Ascending aorta (tissue), 2 donors: ENCODE measurements at places on chromosomes 1 and 21.

DNA sequence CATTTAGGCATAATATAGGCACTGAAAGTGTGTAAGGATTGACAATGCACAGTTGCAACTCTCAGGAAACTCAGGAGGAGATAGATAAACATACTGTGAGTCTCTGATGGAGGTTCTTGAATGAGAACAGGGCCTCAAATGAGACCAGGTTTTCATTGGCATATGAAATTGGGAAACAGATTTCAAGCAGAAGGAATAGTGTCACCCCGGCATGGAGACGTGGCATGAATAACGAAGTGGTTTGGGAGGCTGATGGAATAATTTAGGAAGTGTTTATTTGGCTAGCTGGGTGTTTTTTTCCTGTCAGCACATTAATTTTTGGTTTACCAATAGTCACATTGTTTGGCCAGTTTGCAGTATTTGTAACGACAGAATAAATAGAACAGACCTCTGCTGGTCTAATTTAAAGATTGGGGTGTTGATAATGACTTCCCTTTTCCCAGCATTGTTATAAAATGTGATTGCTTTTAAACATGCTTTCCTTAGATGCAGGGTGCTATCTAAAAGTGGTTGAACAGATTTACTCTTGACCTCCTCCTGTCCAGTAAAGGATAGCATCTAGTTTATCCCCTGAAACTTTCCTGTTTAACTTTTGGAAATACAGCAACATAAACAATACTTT, 132.0 kb downstream of the C1orf21 start:
- H3K27ac ChIP-seq, result no peak overlapping the region
- H3K4me1 ChIP-seq, result no peaks in the 10 kb centered on the region
- DNase-seq, result no peak
- no peaks in the 10 kb centered on the region for H3K36me3 ChIP-seq
- H3K4me3 ChIP-seq, result no peak overlapping the region

GRCh38 chr1:192439373-192440025, 122.7 kb downstream of the RGS21 start:
- H3K27me3 ChIP-seq, result no peaks in the 10 kb centered on the region
- no peak overlapping the region for H3K27ac ChIP-seq
- H3K4me3 ChIP-seq, result no peak overlapping the region
- no peaks in the 10 kb centered on the region for H3K4me1 ChIP-seq

GRCh38 chr1:204782118-204782700, 88.5 kb upstream of the NFASC start:
- no peak overlapping the region for H3K4me3 ChIP-seq
- no peak overlapping the region for H3K27ac ChIP-seq
- no peaks in the 10 kb centered on the region for H3K36me3 ChIP-seq
- no peak for DNase-seq
- H3K27me3 ChIP-seq, result no peaks in the 10 kb centered on the region

DNA sequence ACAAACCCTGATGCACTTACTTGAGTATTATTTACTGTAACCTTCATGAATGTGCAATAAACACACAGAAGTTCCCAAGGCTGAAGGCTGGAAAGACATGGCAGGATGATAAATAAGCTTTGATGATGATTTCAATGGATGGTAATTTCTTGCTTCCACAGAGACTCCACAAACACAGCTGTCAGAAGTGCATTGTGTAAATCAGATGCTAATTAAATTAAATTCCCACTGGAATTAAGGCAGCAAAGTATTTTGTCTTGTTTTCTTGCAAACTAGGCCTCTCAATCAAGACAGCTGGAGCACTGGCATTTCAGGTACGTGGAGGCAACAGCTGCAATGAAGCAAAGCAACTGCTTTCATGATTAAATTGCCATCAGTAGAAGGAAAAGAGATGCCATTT, 24.1 kb downstream of the FAM177B start:
- no peaks in the 10 kb centered on the region for H3K27me3 ChIP-seq
- DNase-seq, result no peak
- no peaks in the 10 kb centered on the region for H3K4me1 ChIP-seq
- no peaks in the 10 kb centered on the region for H3K36me3 ChIP-seq

DNA sequence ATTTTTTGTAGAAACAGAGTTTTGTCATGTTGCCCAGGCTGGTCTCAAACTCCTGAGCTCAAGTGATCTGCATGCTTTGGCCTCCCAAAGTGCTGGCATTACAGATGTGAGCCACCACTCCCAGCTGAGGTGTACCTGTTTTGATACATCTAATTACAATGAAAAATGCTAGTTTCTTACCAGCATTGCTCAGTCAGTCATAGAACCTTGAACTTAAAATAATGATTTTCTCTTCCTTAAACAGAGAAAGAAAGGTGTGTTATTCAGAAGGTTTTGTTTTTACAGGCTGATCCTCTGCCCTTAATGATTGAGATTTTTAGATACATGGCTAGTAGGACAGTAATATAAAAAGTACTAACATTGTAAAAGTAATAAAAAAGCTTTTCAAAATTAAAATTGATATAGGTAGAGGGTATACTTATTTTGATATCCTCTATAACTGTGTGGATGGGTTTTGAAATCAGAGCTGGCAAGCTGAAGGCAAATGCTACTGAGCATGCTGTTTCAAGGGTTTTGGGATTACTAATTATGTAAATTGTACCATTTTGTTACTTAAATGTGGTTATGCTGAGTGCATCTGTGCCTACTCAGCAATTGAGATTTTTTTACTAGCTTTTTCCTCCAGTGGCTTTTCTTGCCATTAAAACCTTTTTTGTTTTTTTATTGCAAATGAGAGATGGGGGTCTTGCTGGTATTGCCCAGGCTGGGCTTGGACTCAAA, 16.1 kb downstream of the PRRC2C start:
- no peak for DNase-seq
- H3K4me1 ChIP-seq, result peaks cover 27% of the 10 kb centered on the region
- H3K27ac ChIP-seq, result no peak overlapping the region
- no peaks in the 10 kb centered on the region for H3K36me3 ChIP-seq
- H3K4me3 ChIP-seq, result no peak overlapping the region

- peaks cover 2% of the 10 kb centered on the region for H3K4me1 ChIP-seq
- no peak for DNase-seq
- H3K27me3 ChIP-seq, result no peaks in the 10 kb centered on the region
- no peak overlapping the region for H3K4me3 ChIP-seq
- H3K36me3 ChIP-seq, result peaks cover 2% of the 10 kb centered on the region
Measured at GRCh38 chr21:43905726-43906455, 40.9 kb downstream of the AGPAT3 start.

DNA sequence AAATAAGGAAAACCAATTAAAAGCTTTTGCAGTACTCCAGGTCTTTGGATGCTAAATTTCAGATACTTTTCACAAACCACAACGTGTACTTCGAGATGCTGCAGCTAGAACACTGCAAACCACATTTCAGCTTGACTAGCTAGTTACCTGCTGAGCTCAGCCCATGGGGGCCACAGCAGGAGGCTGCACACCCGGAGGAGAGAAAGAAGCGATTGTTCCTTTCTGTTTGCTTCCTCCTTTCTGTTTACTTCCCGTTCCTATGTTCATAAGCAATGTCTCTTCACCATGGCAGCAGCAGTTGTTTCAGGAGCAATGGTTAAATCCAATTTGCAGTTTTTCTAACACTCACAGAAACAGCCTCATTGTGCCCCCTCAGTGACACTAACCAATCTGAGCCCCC, 225.6 kb upstream of the FGGY start:
- no peaks in the 10 kb centered on the region for H3K4me1 ChIP-seq
- H3K36me3 ChIP-seq, result no peaks in the 10 kb centered on the region
- no peak overlapping the region for H3K4me3 ChIP-seq
- DNase-seq, result no peak
- H3K27ac ChIP-seq, result no peak overlapping the region
- H3K27me3 ChIP-seq, result no peaks in the 10 kb centered on the region

DNA sequence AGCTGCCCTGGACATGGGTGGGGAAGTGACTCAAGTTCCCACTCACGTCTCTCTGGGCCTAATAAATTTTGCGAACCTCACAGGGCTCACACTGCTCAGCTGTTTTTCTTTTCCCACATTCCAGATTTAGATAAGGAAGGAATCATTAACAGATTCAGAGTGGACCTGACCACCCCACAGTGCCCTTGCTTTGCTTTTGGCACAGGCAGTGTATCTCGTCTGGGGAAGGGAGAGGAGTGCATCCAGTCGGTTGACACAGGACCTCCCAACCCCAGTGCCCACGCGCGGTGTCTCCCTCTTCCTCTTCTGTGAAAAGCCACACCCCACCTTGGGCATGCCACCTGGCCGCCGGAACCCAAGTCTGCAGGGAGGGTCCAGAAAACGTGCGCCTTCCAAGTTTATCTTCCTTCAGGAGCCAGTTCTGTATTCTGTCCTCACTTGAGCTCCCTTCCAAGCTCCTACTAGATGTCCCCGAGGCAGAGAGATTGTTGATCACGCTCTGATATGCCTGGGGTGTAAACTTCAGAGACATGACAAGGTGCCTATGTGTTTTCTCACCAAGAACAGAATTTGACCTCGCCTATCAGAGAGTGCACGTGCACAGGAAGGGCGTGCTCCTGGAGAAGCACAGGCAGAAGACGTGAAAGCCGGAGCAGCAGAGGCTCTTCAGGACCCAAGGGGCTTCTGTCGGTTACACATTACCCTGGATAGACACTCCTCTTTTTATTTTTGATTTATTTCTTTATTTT, 9.5 kb upstream of the SLC2A5 start:
- H3K27me3 ChIP-seq, result no peaks in the 10 kb centered on the region
- no peak for DNase-seq
- H3K4me1 ChIP-seq, result no peaks in the 10 kb centered on the region
- no peak overlapping the region for H3K4me3 ChIP-seq

GRCh38 chr1:47755101-47755990, 241.8 kb downstream of the TRABD2B start:
- H3K36me3 ChIP-seq, result no peaks in the 10 kb centered on the region
- no peak overlapping the region for H3K4me3 ChIP-seq
- no peak for DNase-seq
- H3K27ac ChIP-seq, result no peak overlapping the region

DNA sequence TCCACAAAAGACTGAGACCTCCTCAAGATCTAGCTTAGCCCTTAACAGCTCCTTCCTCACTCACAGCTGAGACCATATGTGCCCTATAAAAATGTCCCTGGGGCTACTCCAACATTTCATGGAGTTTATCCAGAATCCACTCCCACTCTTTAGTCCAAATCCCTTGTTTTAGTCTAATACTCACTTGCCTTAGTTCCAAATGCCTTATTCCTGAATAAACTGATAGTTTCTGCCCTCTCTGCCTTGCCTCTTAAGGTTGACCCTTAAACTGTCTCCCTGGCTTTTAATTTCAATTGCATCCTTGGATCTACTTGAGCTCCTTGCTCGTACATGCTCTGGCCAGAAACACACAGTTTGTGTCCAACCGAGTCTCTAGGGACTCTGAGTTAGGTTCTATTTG, 47.3 kb upstream of the LYPLAL1 start:
- peak overlapping the region; percentile 52 for H3K27ac ChIP-seq
- H3K36me3 ChIP-seq, result no peaks in the 10 kb centered on the region
- H3K4me3 ChIP-seq, result peak overlapping the region; percentile 30
- DNase-seq, result no peak

GRCh38 chr1:38000529-38001455, 4.5 kb downstream of the FHL3 start:
- no peaks in the 10 kb centered on the region for H3K27me3 ChIP-seq
- DNase-seq, result peak; percentile 72
- peak overlapping the region; percentile 34 for H3K4me3 ChIP-seq
- H3K4me1 ChIP-seq, result peaks cover 65% of the 10 kb centered on the region
- peak overlapping the region; percentile 96 for H3K27ac ChIP-seq

DNA sequence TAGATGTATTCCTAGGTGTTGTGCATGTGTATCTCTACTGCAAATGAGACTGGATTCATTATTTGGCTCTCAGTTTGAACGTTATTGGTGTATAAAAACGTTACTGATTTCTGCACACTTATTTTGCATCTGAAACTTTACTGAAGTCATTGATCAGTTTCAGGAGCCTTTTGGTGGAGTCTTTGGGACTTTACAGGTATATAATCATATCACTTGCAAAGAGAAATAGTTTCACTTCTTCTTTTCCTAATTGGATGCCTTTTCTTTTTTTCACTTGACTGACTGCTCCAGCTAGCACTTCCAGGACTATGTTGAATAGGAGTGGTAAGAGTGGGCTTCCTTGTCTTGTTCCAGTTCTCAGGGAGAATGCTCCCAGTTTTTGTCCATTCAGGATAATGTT, 252.2 kb downstream of the SMYD3 start:
- no peak for DNase-seq
- no peak overlapping the region for H3K27ac ChIP-seq
- no peaks in the 10 kb centered on the region for H3K36me3 ChIP-seq
- H3K4me1 ChIP-seq, result no peaks in the 10 kb centered on the region

DNA sequence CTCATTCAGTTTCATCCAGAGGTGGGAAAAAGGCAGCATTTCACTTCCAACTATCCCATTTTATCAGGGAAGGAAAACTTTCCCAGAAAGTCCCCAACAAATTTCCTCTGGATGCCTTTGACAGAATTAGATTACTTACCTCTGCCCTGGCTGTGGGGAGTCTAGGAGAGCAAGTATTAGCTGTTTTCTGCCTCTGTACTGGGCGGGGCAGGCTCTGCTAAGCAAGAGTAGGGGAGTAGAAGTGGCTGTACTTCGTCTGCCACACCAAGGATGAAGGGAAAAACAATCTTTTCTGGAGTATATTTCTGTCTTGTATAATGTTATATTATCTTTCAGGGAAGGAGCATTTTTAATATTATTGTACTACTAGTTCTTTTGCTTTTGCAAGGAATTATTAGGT, 78.5 kb downstream of the FNBP1L start:
- no peaks in the 10 kb centered on the region for H3K4me1 ChIP-seq
- no peak for DNase-seq
- no peaks in the 10 kb centered on the region for H3K27me3 ChIP-seq
- H3K36me3 ChIP-seq, result no peaks in the 10 kb centered on the region
- H3K27ac ChIP-seq, result no peak overlapping the region
- H3K4me3 ChIP-seq, result no peak overlapping the region

DNA sequence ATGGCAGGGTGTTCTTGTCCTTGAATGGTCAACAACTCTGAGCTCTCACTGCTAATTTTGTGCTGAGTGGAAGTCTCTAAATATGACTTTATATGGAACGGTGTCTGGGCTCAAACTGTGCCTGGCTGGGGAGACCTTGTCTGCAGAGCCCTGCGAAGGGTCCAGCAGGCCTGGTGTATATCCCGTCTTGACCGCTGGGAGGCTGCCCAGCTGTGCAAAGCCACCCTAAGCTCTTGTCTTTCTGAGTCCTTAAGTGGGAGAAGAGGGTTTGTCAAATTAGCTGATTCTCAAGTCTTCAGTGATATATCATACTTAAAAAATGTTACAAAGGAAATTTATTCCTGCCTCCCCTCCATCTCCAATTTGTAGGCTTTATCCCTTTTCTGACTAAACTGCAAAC, 198.7 kb downstream of the KCNJ6 start:
- H3K27ac ChIP-seq, result no peak overlapping the region
- H3K27me3 ChIP-seq, result no peaks in the 10 kb centered on the region
- no peak overlapping the region for H3K4me3 ChIP-seq
- H3K36me3 ChIP-seq, result no peaks in the 10 kb centered on the region

DNA sequence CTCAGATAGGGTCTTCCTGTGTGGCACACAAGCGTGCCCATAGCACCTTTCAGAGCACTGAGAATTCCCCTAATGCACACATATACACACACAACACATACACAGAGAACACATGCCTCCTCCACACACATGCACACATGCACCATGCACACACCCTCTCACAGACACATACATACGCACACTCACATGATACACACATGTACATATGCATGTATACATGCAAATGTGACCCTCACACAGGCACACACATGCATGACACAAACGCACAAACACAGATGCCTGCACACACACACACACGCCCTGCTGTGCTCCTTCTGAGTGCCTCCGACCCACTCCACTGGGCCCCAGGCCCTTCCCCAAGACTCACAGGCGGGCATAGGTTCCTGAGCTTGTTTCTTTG, 251.0 kb downstream of the PTPRU start:
- H3K27ac ChIP-seq, result no peak overlapping the region
- no peaks in the 10 kb centered on the region for H3K36me3 ChIP-seq
- DNase-seq, result no peak
- no peaks in the 10 kb centered on the region for H3K27me3 ChIP-seq
- H3K4me3 ChIP-seq, result no peak overlapping the region
